ENCODE measurements at places on chromosomes 2 and 18.

GRCh38 chr2:219508444-219508734 is 5.9 kb upstream of the ASIC4 start:
- DNase-seq = no peak

GRCh38 chr2:3280683-3281520 is 96.7 kb downstream of the EIPR1 start:
- no peak for DNase-seq

DNA sequence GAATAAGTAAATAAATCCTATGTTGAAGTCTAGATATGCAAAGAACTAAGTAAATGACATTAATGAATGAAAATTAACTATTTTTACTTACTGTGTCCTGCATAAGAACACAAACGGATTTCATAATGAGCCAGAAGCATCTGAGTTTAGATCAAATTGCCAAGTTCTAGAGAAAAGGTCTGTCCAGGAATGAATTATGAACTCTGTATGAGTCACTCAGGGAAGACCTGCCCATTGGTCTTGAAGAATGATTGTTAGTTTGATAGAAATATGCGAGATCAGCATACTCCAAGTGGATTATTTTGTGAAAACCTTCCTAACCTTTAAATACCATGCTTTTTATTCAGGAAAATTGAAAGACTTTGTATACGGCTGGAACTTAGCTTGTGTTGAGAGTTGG is 189.5 kb downstream of the DOK6 start:
- no peak for DNase-seq

GRCh38 chr2:162490052-162490717 is 146.3 kb downstream of the GCA start:
- no peak for DNase-seq

DNA sequence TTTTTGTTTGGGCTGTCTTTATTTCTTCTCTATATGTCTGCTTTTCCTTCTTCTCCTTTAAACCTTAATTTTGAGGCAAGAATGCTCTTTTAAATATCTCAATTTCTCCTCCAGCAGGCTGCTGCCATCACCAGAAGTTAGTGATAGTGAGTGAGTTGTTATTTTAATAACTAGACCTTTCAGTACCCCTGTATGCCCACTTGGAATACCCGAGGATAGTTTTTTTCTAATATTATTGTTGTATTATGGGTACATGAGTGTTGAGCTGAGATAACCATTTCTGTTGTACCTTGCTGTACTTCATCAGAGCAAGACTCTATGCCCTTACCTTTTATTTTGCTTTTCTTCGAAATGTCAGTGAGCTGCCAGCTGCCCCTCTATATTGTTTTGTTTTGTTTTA is 50.1 kb downstream of the PPM1B start:
- no peak for DNase-seq

GRCh38 chr18:37502036-37502435 is 63.6 kb downstream of the CELF4 start:
- peak; percentile 64 for DNase-seq

GRCh38 chr2:15955232-15955988 is 15.1 kb downstream of the MYCN start:
- no peak for DNase-seq

DNA sequence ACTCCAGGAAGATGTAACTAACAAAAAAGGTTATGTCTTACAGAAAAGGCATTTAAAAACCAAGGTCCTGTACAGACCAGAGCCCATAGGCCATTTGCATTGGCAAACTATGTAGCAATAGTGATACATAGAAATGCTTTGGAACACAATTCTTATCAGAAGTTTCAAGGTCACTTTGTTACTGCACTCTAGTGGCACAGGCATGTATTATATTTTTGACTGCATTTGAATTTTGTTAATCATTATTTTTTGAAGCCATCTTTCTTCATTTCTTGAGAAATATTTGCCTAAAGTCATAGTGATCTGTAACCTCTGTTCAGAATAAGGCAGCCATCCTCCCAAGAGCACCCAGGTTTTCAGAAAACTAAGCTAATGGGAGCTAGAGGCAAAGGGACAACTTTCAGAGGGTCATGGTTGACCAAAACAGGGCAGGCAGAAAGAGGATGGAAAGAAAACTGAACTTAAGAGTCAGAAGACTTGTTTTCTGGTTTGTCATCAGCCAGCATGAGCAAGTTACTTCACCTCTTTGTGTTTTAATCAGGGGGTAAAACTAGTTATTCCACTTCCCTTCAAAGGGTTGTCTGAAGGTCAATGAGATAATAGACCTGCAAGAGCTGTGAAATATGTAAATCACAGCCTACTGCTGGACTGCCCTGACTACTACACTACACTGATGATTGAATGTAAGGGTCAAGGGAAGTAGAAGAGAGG is 41.5 kb downstream of the SLC38A11 start:
- DNase-seq = no peak

- no peak for DNase-seq
These were observed 101.0 kb upstream of the CERS6 start for GRCh38 chr2:168355121-168355520.

GRCh38 chr2:74278694-74279093 is 64.5 kb downstream of the SLC4A5 start:
- DNase-seq = no peak

DNA sequence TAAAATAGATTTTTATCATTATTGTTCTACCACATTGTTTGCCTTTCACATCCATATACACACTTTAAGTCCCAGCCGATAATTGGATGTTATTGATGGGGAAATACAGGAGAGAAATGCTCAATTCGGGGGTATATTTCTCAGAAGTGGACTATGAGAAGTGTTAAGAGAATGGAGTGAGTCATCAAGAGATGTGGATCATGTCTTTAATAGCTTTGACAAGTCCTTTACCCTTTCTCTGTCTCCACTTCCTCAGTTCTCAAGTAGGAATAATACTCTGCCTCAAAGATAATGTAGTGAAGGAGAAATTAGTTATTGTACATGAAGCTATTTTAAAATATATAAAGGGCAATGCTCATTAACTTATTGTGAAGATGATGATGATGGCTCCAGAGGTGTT is 1017.6 kb upstream of the PIK3C3 start:
- DNase-seq = no peak

Data from Ammon's horn (tissue), 1 donor.